Esophagus muscularis mucosa (tissue), 4 donors: ENCODE measurements at places on chromosomes 3 and 15. TPM values are rescaled to one million over a fixed set of nuclear protein-coding genes. Genes with fewer than 3 reads are reported as not detected.

CRBN gene
- total RNA-seq = 106 TPM

C3orf18 gene
- total RNA-seq = 23.8 TPM

ZNF80 gene
- total RNA-seq = not detected

NUP210 gene
- 2.5 TPM for total RNA-seq

OIP5 gene
- 0.39 TPM for total RNA-seq

SNTN gene
- total RNA-seq = not detected

KCNMB3 gene
- 3.3 TPM for total RNA-seq

DAZL gene
- not detected for total RNA-seq

ZMYND10 gene
- not detected for total RNA-seq

KLHL40 gene
- not detected for total RNA-seq

HACD2 gene
- 20.5 TPM for total RNA-seq

ERICH6 gene
- total RNA-seq = not detected

FETUB gene
- total RNA-seq = not detected

AQP9 gene
- total RNA-seq = 0.98 TPM

KLF13 gene
- total RNA-seq = 82.9 TPM

PLCB2 gene
- 9.6 TPM for total RNA-seq

LRRC34 gene
- 2.2 TPM for total RNA-seq

SFMBT1 gene
- total RNA-seq = 15.4 TPM

SMCO1 gene
- not detected for total RNA-seq

DNASE1L3 gene
- 0.80 TPM for total RNA-seq

GRCh38 chr3:152470893-152471292 is 202.2 kb downstream of the MBNL1 start:
- DNase-seq = no peak

- no peak for DNase-seq
These were observed 185.7 kb downstream of the MECOM start for GRCh38 chr3:169477790-169478189.

DNA sequence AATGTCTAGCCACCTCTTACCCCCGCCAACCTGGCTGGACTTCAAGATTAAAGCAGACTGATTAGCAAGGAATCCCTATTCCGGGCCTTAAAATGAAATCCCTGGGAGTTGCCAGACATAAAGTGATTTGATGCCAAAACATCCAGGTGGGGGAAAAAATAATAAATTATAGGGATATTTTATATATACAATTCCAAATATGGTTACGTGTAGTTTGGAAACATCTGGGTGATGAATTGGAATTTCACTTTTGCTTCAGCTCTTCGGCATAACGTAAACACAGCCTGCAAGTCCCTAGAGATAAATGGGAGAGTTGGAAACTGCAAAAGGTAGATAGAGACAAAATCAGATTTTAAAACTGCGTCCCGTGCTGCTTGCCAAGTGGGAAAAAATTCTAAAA is 545.5 kb upstream of the MDFIC2 start:
- DNase-seq = no peak

- no peak for DNase-seq
These were observed 241.6 kb downstream of the GAP43 start for GRCh38 chr3:115864911-115865310.

DNA sequence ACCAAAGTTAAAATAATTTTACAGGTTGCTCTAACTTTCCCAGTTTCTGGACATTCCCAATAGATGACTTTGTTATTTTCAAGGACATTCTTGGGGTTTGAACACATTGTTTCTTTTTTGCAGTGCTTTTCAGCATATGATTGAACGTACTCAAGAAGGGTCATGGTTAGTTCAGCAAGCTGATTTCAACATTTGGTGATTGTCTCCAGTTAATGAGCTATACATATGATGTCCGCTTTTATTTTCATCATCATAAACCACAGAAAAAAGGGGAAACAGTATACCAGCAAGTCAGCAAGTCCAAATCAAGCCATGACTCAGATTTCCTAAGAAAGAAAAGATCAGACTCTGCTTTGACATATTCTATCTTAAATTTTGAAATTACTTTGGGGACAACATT is 69.4 kb downstream of the B3GALNT1 start:
- DNase-seq = no peak

- DNase-seq = no peak
These were observed 30.6 kb downstream of the PSMD6 start for GRCh38 chr3:63992516-63993209.

DNA sequence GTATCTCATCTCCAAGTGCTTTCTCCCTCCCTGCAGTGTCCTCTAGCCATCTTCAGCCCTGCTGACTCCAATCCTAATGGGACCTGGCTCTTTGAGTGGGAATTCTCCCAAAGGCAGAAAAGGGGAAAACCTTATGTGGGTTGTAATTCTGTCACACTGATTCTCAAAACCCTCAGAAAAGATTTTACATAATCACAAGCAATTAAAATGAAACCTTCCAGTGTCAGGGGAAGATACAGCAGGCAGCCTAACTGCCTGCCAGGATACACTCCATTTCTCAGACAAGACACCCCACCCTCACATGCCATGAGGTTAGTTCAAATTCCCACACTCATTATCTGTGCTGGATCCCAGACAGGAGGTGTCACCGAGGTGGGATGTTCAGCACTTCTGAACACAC is 121.4 kb downstream of the RFTN1 start:
- no peak for DNase-seq

- no peak for DNase-seq
These were observed 32.7 kb upstream of the ZBTB38 start for GRCh38 chr3:141335531-141336061.

DNA sequence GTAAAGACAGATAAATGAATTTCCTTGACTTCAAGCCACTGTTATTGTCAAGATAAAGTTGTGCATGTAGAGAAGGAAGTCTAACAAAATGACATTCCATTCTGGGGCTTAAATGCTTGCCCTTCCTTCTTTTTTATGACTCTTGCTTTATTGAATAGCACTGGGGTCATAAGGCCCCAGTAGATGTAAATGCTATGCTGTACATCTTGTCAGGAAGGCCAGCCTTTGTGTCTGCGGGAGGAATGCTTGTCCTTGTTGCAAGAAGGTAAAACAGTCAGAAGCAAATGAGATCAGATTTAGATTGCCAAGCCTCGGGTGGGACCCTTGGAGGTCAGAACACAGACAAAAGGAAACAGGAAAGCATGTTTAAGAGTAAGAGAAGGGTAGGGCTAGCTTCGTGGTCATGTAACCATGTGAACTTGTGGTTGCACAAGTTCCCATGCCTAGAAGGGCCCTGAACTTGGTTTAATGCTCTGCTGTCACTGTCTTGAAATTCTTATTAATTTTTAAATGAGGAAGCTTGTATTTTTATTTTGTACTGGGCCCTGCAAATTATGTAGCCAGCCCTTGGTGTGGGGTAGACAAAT is 81.5 kb downstream of the PPM1L start:
- DNase-seq = no peak

GRCh38 chr3:29642393-29643033 is 361.6 kb downstream of the RBMS3 start:
- DNase-seq = no peak

DNA sequence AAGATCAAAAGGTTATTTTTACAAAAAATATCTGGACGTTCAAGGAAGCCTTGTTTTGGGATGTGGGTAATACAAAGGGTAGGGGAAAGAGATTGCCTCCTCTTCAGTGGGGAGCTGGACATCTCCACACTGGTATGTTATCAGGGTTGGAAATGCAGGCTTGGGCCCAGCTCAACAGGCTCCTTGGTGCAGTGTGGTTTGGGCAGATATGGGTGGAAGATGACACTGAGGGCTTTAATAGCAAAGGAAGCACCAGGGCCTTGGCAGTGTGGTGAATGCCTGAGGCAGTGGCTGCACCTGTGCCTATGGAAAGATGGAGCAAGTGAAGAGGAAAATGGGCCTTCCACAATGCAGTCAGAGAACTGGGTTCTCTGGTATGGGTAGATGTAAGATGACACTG is 11.2 kb upstream of the MED12L start:
- DNase-seq = peak; percentile 83

DNA sequence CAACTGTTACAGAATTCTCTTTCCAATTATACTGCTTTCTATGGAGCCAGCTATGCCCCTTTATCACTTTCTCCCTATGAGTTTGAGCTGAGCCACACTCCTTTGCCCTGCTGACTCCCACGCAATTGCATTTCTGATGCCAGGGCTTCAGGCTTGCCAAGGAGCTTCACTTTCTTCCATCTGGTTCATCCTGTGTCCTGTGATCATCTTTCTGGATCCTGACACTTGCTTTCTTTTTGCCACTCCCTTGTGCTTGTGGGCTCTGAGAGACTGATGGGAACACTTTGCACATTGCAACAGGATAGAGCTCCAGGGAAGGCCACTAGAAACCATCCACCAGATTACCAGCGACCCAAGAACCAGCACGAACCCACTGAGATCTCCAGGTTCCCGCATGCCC is 77.0 kb upstream of the SEC13 start:
- DNase-seq = no peak

DNA sequence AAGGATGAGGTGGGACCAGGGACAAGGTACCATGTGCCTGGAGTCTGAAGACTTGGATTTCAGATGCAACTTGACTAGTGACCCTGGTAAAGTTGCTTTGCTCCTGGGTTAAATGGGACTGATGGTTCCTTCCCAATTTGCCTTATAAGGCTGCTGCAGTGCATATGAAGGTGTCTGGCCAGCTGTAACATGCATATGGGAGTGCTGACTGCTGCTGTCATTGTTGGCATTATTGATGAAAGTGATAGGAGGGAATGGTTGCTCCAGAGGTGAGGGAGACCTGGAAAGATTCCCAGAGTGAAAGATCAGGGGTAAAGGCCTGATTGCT is 20.5 kb downstream of the CYP8B1 start:
- no peak for DNase-seq

- peak; percentile 85 for DNase-seq
These were observed 4.5 kb upstream of the SLCO2A1 start for GRCh38 chr3:134034005-134034785.

- no peak for DNase-seq
These were observed 48.7 kb downstream of the FGF7 start for GRCh38 chr15:49471733-49472132.

DNA sequence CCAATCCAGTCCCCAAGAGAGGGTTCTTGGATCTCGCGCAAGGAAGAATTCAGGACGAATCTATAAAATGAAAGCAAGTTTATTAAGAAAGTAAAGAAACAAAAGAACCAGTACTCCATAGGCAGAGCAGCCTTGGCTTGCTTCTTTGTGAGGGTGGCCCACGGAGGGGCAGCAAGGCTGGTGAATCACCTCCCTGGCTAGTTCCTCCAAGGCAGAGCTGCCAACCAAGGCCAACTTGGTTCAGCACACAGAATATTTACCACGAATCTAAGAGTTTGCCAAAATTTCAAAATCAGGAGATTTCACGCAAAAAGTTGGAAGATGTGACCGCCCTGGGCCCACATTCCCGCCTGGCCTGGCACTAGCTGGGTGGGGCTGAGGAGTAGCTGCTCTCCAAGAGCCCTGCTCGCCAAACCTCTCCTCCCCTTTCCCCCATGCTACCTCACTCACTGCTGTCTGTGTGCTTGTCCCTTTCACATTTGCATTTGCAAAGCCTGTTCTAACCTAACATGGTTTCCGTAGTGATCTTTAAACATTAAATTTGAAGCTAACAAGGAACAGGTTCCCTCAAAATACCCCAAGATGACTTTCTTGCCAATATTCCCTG is 26.2 kb upstream of the DCUN1D1 start:
- DNase-seq = no peak

GRCh38 chr15:59556380-59556779 is 55.2 kb upstream of the GCNT3 start:
- DNase-seq = no peak

GRCh38 chr3:116045314-116045713 is 400.0 kb downstream of the LSAMP start:
- no peak for DNase-seq

GRCh38 chr3:109155828-109156227 is 19.3 kb downstream of the C3orf85 start:
- DNase-seq = no peak

GRCh38 chr3:164416491-164417222 is 661.6 kb downstream of the SI start:
- no peak for DNase-seq

DNA sequence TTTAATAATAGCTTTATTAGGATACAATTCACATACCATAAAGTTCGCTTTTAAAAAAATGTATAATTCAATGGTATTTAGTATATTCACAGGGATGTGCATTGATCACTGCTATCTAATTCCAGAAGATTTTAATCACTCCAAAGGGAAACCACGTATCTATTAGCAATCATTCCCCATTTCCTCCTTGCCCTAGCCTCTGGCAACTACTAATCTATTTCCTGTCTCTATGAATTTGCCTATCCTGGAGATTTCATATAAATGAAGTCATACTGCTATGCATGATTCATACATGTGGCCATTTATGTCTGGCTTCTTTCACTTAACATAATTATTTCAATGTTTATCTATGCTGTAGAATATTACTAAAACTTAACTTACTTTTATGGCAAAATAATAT is 32.0 kb upstream of the CASR start:
- no peak for DNase-seq

GRCh38 chr3:111210866-111211564 is 139.4 kb downstream of the NECTIN3 start:
- no peak for DNase-seq

DNA sequence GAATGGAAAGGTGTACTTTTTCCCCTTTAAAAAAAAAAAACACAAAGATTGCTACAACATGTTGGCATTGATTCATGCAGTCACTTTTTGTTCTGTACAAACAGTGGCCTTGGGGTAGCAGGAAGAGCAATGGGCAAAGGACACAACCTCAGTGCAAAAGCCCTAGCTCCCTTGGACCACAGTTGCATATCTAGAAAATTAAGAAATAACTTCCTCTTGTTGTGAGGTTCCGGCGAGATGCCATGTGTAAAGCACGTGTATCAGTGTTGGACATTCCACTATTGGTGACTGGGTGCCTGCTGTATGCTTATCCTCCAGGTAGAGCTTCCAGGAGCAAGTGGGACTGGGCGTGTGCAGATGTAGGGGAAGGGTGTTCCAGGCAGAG is 164.5 kb downstream of the THSD4 start:
- no peak for DNase-seq

DNA sequence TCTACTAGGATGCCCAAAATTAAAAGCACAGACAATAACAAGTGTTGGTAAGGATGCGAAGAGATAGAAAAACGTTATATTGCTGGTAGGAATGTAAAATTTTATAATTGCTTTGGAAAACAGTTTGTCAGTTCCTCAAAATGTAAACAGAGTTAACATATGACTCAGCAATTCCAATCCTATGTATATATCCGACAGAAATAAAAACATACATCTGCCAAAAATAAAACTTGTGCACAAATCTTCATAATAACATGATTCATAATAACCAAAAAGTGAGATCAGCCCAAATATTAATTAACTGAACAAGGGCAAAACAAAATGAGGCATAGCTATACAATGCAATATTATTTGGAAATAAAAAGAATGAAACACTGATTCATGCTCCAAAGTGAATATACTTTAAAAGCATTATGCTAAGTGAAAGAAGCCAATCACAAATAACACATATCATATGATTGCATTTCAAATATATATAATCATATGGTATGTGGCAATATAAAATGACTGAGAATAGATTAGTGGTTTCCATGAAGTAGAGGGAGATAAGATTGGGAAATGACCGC is 609.3 kb downstream of the IGSF11 start:
- no peak for DNase-seq

DNA sequence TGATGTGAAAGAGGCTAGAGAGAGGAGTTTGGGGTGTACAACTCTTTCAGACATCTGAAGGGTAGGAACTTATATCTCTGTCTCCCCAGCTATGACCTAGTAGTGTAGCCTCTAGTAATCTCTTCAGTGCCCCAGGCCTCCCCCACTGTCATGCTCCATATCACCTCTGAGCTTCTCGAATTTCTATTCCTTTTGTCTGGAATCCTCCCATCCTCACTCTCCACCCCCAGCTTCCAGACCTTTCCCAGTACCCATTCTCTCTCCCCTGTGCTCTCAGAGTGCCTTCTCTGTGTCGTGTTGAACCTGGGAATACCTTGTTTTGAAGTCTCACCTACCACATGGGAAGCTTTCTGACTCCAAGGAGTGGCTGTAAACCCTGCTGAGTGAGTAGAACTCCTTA is 3.6 kb upstream of the RBPMS2 start:
- no peak for DNase-seq
